Left cardiac atrium (tissue), 4 donors: ENCODE measurements at places on chromosomes 5 and 9. TPM values are rescaled to one million over a fixed set of nuclear protein-coding genes. Genes with fewer than 3 reads are reported as not detected.

Gene TTC16
- total RNA-seq: 0.09 TPM

Gene SPATA31A5
- total RNA-seq: not detected

Gene CYSTM1
- 61.7 TPM for total RNA-seq

Gene ZBTB26
- 3.6 TPM for total RNA-seq

Gene FGF1
- total RNA-seq: 39.9 TPM

Gene EPB41L4B
- total RNA-seq: 21.6 TPM

Gene LRSAM1
- 17.2 TPM for total RNA-seq

Gene TMC1
- total RNA-seq: 0.27 TPM

Gene RLN1
- total RNA-seq: 0.34 TPM

Gene ISL1
- not detected for total RNA-seq

Gene SPINK5
- total RNA-seq: 0.18 TPM
